ENCODE measurements at places on chromosomes 16 and 17. TPM values are rescaled to one million over a fixed set of nuclear protein-coding genes. Genes with fewer than 3 reads are reported as not detected.

The ACSM3 gene
- 11.0 TPM for total RNA-seq

The ACSM2A gene
- total RNA-seq, result not detected

DNA sequence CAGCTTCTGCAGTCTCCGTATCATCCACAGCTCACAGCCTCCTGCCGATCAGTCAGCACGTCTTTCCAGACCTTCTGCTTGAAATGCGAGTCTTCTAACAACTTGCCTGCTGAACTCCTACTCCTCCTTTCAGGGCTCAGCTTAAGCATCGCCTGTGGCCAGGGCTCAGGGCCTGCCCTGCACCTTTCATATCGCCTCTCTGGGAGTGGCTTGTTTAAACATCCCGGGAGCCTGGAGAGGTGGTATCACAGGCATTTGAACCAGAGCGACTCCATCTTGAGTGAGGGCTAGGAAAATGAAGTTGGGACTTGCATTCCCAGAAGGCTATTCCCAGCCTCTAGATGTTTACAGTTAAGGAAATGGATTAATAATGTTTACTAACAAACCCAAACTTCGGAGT lies 13.9 kb upstream of the CYB561 start:
- no peak for DNase-seq

DNA sequence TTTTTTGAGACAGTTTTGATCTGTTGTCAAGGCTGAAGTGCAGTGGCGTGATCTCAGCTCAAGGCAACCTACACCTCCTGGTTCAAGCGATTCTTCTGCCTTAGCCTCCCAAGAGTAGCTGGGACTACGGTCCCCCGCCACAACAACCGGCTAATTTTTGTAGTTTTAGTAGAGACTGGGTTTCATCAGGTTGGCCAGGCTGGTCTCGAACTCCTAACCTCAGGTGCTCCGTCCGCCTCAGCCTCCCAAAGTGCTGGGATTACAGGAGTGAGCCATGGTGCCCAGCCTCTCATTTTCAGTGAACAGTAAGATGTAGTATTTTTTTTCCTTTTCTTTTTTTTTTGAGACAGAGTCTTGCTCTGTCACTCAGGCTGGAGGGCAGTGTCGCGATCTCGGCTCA lies 7.8 kb downstream of the SUMO2 start:
- DNase-seq, result no peak

DNA sequence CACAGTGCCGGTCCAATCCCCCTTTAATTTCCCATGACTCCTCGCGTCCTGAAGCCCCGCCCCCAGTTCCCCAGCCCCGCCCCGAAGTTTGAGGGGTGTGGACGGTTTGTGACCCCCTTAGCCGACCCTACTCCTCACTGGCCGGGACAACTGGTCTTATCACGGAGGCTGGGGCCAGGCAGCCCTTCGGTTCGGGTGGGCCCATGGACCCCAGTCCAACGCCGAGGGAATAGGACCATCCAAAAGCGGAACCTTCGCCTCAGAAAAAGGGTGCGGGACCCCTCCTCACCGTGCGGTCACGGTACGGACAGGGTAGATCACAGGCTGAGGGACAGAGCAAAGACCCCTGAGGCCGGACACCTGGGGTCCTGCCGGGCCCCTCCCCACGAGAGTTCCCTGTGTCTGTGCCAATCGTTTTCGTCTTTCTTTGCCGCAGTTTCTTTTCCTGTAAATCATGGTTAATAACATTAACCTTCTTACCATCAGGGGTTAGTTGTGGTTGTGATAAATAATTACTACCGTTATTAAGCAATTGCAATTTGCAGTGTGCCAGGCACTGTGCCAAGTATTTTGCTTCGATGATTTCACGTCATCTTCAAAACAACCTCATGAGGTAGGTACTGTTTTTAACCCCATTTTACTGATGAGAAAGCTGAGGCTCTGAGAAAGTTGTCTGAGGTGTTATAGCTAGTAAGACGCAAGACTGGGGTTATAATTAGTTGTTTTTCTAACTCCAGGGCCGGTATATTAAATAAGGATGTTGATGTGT lies 543 bp downstream of the TMUB2 start:
- DNase-seq, result no peak

- peak; percentile 32 for DNase-seq
Measured at GRCh38 chr17:45018514-45018847, 33.0 kb downstream of the DCAKD start.

DNA sequence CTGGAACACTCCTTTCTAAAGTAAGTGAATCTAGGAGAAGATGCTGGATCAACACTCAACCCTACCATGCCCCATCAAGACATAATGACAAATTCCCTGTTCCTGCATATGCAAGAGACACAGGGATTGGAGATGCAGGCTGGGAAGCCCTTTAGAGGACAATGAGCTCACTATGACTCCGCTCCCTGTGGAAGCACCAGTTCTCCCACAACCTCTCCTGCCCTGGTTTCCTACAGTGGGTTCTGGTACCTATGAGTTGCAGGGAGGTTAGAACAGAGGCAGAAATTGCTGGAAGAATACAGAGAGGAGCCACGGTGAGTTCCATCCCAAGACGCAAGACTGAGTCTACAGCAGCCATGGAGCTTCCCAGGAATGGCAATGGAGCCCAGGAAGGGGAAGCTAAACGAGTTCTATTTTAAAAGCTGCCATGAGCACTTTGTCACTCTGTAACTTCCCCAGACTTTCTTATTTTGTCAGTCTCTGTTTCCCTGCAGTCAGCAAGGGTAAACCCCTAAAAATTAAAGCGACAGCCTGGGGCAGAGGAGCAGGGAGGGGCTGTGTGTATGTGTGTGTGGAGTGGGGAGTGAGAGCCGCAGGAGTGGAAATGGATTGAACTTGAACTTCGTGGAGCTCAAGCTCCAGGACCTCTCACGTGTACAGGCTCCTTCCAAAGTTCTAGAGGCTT lies 42.3 kb upstream of the PIK3R6 start:
- DNase-seq, result no peak

DNA sequence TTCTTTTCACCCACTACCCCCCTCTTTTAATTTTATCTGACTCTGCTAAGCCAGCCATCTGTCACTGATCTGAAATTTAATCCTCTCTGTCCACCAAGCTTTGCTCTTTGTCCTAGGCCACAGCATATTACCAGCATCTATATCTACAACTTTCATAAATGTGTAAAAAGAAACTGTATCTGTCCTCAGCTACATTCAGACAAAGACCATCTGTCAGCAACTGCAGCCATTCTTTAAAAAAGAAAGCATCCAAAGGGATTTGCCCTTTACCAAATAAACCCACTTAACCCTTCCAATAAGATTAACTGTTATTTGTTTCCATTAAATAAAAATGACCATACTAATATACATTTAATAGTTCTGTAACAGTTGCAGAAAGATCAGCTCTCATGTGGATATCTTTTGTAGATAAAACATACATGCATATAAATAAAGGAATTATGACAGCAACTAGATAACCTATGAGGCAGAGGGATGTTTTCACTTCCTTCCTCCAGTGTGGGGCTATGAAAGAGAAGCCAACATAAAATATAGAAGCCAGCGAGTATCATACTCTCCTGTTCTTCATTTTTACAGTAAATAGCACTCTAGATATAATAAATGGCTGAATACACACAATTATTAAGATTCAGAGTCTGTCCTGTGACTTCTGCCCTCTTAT lies 602.5 kb upstream of the SALL1 start:
- no peak for DNase-seq

The AIPL1 gene
- total RNA-seq, result not detected

DNA sequence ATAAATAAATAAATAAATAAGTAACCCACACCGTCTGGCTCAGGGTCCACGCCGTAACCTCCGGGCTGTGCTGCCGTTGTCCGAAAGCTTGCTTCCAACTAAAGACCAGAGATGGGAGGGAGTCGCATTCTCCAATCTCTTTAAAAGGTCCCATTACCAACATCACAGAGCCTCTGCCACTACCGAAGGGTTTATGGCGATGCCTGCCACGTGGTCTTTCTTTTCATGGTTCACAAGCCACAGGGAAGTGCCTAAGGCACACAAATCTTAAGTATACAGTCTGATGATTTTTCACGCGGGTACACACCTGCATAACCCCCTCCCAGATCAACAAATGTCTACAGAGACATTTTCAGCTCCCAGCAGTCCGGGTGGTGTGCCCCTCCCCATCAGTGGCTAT lies 1.4 kb downstream of the COTL1 start:
- no peak for DNase-seq

- DNase-seq, result no peak
Measured at GRCh38 chr16:57616241-57616640, 12.2 kb upstream of the ADGRG1 start.

- peak; percentile 70 for DNase-seq
Measured at GRCh38 chr17:49646391-49647255, 31.3 kb downstream of the SPOP start.

GRCh38 chr16:70480127-70481105 lies 26.0 kb downstream of the FCSK start:
- no peak for DNase-seq

DNA sequence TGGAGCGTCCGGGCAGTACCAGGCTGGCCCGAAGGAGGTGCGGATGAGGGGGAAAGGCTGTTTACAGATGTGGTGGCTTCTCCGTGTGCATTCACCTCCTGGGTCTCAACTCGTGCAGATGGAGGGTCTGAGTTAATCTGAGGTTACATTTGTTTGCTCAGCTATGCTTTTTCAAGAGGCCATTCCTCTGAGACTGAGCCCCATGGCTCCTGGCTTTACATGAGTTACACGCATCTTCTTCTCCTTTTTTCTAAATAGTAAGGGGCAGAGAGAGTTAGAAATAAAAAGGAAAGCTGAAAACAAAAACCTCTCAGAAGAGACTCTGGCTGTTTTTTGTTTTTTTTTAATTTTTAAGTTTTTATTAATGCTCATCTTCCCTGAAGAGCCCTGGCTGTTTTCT lies 29.0 kb downstream of the IRF8 start:
- no peak for DNase-seq

- DNase-seq, result no peak
Measured at GRCh38 chr16:21943571-21943970, 9.6 kb upstream of the UQCRC2 start.

DNA sequence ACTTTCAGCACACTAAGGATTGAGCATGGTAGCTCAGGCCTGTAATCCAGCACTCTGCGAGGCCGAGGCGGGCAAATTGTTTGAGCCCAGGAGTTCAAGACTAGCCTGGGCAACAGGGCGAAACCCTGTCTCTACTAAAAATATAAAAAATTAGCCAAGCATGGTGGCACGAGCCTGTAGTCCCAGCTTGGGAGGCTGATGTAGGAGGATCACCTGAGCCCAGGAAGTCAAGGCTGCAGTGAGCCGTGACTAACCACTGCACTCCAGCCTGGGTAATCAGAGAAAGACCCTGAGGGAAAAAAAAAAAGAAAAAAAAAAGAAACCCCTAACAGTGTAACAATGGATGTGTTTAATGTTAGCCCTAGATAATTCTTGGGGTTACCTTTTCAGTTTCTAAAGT lies 24.0 kb downstream of the PARN start:
- no peak for DNase-seq

- no peak for DNase-seq
Measured at GRCh38 chr16:75445298-75445697, 12.0 kb upstream of the CFDP1 start.

GRCh38 chr16:57367116-57367752 lies 5.1 kb upstream of the CX3CL1 start:
- DNase-seq, result no peak

DNA sequence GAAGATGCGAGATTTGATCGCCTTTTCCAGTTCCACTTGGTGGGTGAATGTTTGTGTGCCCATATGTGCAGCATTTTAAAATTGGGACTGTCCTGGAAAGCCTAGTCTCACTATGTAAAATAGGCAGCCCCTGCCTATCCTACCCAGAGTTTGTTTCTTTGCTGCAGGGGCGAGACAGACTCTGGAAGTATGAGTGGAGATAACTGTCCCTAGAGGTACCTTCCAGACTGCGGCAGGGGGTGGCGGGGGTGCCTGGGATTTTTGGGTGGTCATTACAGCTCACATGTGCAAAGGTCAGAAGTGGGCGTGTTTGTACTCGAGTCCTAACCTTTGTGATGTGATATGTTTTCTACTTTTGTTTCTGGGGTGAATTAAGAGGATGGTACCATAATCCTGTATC lies 36.6 kb downstream of the MPRIP start:
- DNase-seq, result no peak

GRCh38 chr16:70705056-70705455 lies 19.2 kb upstream of the MTSS2 start:
- no peak for DNase-seq

- DNase-seq, result no peak
Measured at GRCh38 chr17:44928950-44929720, 13.8 kb upstream of the GFAP start.

GRCh38 chr17:15498107-15498506 lies 30.7 kb upstream of the CDRT4 start:
- no peak for DNase-seq

Data from activated naive CD8-positive, alpha-beta T cell treated with anti-CD3 and anti-CD28 coated beads for 36 hours (primary cell).